ENCODE measurements at places on chromosomes 12 and 14. TPM values are rescaled to one million over a fixed set of nuclear protein-coding genes. Genes with fewer than 3 reads are reported as not detected.
A peak's percentile ranks its signal among the peaks of the same experiment; 100 is the strongest.

- no peak for DNase-seq
Measured at GRCh38 chr14:68211421-68211820, 391.8 kb downstream of the RAD51B start.

DNA sequence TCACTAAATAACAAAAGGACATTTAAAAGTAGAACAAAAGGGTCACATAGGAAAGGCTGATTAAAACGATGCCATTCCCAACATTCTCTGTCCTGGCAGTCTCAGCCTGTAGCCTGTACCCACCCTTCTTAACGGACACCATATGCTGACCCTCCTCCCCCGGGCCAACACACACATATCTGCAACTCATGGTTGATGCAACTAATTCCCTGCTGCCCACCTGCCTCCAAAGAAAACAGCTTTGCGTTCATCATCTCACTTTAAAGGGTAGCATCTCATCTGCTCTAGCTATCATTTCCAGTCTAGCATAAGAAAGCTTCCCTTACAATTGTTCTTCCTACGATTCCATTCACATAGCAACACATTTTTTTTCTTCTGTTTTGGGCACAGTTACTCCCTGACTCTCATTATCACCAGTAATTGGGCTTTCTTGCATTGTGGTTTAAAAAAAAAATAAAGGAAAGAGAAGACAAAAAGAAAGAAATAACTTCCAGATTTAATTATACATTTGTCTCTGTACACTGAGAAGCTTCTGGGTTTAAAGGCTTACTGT lies 92.9 kb downstream of the KCNC2 start:
- DNase-seq = no peak

DNA sequence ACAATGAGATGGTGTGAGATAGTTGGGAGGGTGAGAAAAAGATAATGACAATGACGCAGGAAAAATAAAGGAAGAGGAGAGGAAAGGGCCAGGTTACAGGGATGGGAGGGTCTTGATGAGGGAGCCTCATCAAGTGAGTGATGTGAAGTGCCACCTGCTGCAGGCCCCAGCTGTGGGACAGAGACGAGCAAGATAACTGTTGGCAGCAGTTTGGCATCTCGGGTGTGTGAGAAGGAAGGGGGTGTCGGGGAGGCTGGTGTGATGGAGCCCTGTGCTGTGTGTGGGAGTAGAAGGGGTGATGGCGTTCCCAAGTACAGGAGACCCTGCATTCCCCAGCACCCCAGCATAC lies 11.4 kb upstream of the TAC3 start:
- no peak for DNase-seq

DNA sequence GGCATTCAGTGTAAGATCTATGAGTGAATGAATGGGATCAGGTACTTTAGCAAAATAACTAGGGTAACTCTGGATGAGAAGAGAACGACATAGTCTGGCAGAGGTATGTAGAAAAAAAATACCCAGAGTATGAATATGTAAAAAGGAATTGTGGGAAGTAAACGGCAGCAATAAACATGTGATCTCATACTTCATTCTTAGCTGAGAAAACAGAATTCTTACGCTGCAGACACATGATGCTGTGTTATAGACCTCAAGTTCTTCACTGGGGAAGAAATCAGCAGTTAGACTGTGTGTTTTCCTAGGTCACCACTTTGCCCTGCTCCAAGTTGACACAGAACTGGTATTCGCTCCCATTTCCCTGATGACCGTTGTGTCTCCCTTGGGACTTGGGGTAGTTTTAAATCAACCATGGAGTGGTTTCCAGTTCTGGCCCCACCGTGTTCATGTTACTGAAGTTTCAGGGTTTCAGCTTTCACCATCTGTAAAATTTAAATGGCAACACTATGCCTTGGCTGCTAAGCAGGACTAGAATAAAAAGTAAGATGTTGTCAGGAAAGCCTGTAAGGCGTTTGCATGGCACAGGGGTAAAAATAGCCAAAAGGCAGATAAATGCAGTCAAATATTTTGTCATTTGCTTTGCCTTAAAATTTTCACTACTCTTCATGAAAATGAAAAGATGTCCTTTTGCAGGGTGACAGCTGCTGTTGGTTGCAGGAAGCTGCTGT lies 223.7 kb downstream of the PELI2 start:
- DNase-seq = peak; percentile 45

The TEX52 gene
- not detected for total RNA-seq

DNA sequence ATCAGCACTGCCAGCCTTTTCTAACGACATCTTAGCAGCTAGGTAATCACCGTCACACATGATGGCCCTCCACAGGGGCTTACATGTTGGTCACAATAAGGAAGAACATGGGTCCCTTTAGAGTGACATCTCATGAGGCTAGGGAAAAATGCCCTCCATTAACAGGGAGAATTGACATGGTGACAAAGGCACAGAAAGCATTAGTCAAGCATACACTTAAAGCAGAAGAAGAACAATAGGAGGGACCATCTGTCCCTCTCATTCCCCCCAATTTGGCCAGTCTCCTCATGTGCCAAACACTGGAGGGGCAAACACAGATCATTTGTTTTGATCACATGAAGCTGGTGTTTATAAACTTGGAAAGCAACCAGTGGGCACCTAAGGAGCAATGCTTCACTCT lies 78.0 kb downstream of the GRIP1 start:
- no peak for DNase-seq

The B4GALNT3 gene
- 6.0 TPM for total RNA-seq

- DNase-seq = peak; percentile 46
Measured at GRCh38 chr12:94126067-94126466, 22.3 kb upstream of the PLXNC1 start.

The TAS2R19 gene
- total RNA-seq = 3.6 TPM

DNA sequence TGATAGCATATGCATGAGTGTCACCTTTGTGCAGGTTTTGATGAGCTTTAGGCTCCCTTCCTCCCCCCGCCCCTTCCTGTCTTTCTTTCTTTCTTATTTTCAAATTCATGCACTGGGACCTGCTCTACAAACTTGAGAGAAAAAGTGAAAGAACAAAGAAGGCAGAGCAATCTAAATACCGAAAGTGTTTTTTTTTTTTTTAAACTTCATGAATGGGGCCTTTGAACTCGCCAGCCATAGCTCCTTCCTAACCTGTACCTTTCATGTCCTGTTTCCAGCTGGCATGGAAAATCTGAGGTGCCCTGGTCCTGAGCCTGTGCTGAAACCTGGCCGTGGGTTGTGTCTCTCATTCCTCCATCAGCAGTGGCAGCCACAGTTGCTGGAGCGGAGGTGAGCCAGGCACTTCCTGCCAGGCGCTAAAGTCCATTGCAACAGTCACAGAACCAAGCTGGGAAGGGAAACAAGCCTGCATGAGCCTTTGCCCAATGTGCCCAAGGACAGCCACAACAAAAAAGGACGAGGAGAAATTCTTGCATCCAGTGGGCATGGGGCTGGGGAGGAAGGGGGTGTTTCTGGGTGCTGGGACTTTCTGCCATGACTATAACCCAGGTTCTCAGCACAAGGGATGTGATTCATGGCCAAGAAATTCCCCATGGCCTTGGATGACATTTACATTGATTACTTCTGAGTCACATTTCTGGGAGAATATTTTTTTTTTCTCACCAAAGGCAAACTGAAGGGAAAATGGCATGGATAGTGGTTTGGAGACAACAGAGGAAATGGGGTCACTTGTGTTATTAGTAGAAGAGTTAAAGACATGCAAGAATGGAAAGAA lies 102.7 kb downstream of the TMEM30B start:
- no peak for DNase-seq

DNA sequence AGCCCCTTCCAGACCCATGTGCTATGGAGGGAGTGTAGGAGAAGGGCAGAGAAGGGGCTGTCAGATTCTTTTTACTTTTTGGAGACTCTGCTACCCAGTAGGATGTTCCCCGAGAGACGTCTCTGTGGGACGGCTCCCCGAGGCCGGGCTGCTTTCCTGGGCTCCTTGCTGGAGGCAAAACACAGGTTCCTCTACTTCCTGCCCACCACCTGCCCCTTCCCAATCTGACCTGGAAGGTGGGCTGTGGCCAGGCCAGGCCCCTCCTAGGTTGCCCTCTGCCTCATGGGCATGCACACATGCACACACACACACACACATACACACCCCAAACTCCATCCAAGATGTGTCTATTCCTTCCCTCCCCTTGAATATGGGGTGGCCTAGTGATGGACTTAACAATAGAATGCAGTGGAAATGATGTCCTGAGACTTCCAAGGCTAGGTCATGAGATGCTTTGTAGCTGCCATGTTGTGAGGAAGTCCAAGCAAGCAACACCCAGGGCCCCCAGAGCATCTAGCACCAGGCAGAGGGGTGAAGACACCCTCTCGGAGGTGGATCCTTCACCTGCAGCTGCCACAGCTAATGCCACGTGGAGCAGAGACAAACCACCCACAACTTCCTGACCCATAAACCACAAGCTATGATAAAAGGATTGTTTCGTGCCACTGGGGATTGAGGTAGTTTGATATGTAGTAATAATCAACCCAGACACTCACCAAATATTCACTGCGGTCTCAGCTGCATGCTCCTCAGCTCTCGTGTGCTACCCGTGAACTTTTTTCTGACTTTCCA lies 1.6 kb upstream of the ASB2 start:
- DNase-seq = no peak

DNA sequence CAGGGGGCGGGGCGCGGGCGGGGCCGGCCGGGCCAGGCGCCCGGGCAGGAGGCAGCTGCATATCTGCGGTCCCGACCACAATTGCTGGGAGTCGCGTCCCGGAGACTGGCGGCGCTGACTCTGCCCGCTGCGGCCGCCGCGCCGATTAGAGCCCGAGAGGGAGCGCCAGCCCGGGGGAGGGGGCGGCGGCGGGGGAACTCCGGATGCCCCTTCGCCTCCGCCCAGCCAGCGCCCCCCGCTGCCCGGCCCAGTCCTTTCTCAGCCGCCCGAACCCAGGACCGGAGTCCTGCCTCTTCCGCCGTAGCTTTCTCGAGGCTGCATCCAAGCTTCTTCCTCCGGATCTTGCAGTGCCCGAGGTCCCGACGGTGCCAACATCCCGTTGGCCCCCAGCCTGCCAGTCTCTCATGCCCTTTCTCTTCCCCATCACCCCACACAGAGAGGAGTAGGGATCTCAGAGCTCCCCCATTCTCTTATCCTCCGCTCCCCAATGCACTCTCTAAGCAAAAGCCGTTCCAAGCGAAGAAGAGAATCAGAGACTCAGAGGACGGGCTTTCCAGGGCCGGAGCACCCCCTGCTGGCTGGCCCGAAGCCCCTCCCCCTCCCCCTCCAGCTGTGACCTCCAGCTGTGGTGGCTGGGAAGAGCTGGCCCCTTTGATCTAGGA lies 8.8 kb upstream of the SP7 start:
- DNase-seq = peak; percentile 92

DNA sequence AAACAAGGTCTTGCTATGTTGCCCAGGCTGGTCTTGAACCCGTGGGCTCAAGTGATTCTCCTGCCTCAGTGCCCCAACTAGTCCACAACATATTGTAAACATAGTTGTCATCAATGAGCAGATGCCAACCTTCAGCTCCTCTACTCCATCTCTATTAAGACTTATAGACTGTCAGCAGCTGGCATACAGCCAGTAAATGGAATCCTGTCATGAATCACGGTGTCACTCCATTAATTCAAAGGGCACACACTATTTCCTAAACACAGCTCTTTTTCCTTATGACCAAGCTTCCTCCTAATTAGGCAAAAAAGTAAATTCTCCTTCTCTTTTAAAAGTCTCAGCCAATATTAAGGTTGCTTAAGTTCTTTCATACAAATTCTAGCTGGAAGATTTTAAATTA lies 111.2 kb downstream of the ITPR2 start:
- DNase-seq = no peak

GRCh38 chr14:28876572-28876945 lies 110.0 kb downstream of the FOXG1 start:
- DNase-seq = no peak

The KRT79 gene
- not detected for total RNA-seq

The ACSM4 gene
- not detected for total RNA-seq

The MMAB gene
- total RNA-seq = 36.4 TPM

DNA sequence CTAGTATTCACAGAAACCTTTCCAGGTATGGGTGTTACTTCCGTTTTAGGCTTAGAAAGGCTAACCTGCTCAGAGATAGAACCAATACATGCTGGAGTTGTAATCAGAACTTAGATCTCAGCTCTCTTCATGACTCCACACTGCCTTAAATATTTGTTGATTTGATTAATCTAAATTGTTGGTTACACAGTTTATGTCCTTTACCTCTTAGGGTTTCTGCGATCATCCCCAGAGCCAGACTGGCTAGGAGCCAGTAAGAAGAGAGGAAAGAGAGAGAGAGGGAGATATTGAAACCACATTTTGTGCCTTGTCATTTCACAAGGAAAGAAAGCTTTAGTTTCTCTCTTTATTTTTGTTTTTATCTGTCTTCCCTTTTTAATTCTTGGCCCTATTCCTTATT lies 16.8 kb upstream of the MGP start:
- peak; percentile 66 for DNase-seq

- no peak for DNase-seq
Measured at GRCh38 chr12:123942238-123942653, 30.4 kb downstream of the CCDC92 start.

The ASPG gene
- total RNA-seq = 0.71 TPM

The ANO2 gene
- 3.4 TPM for total RNA-seq

The SERPINA10 gene
- not detected for total RNA-seq

The FAM181A gene
- total RNA-seq = not detected

DNA sequence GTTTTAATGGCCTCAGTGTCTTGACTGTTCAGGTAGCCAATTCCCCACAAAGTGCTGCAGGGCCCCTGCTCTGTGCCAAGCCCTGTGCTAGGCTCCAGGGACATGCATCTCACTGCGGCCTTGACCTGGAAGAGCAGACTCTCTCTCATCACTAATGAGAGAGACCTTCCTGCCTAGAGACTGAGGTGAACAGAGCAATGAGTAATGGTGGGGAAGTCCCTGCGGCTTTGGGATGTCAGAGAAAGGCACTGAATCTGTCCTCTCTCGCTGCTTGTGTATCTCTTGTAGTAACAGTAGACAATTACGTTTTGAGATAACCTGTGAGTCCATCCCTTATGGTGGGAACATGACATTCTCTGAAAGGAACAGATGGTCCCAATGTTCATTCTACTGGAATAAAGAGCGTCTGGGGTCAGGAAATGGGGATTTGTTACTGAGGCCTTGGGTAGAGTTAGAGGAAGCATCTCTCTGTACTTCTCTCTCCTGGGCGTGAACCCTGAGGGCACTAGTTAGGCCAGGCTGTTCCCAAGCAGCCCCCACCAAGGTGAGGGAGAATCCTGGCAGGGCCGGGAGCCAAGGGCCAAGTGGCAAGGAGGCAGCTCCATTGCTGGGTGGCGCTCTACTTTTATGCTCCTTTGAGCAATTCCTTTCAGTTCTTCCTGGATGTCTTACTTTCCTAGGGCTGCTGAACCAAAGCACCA lies 13.5 kb downstream of the NFATC4 start:
- DNase-seq = no peak

DNA sequence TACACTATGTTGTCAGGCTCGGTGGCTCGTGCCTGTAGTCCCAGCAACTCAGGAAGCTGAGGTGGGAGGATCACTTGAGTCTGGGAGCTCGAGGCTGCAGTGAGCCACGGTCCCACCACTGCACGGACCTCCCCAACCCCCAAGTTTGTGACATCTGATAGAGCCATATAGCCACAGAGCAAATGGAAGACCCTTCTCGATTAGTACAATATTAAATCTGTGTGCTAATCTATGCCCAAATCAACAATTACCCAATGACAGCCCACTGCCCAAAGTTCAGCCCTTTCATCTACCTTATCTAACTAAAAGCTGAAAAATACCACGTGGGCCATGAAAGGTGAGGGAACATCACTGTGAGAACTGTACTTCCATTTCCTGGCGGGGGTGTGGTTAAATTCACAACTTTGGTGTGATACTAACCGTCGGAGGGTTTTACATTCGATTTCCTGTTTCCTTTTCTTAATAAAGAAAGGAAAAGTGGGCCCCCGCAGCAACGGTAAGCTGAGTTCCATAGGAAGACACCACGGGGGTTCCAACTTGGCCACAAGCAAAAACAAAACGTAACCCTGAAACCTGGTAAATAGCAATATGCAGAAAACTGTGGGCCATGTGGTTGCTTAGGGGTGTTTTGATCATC lies 31.2 kb upstream of the FOS start:
- no peak for DNase-seq

The KCNK13 gene
- 0.22 TPM for total RNA-seq

All from muscle of leg (tissue), 16 donors.